ENCODE measurements at places on chromosomes 16 and 17. TPM values are rescaled to one million over a fixed set of nuclear protein-coding genes. Genes with fewer than 3 reads are reported as not detected.

Gene NGFR
- polyA plus RNA-seq, result 8.2 TPM

Gene GPRC5C
- 133 TPM for polyA plus RNA-seq

Gene KRT31
- polyA plus RNA-seq, result not detected

Gene SMTNL2
- 67.4 TPM for polyA plus RNA-seq

Gene APOBR
- polyA plus RNA-seq, result 0.68 TPM

Gene ARL5C
- 0.34 TPM for polyA plus RNA-seq

Gene CCL17
- polyA plus RNA-seq, result not detected

Gene TEX19
- polyA plus RNA-seq, result 0.06 TPM

Gene VAT1L
- polyA plus RNA-seq, result 6.4 TPM

Gene SGCA
- 1.7 TPM for polyA plus RNA-seq

Gene PIK3R6
- polyA plus RNA-seq, result 1.8 TPM

Gene CRISPLD2
- polyA plus RNA-seq, result 7.0 TPM

Gene SLC5A10
- 0.55 TPM for polyA plus RNA-seq

Gene PRSS33
- 0.26 TPM for polyA plus RNA-seq

Gene P2RX5
- 2.0 TPM for polyA plus RNA-seq

Gene WNT9B
- polyA plus RNA-seq, result 7.2 TPM

Gene PPP1R1B
- polyA plus RNA-seq, result 13.6 TPM

Gene PRRT2
- 15.4 TPM for polyA plus RNA-seq

Gene FAM171A2
- 42.7 TPM for polyA plus RNA-seq

Gene SCARF1
- polyA plus RNA-seq, result 7.3 TPM

Gene SCNN1B
- polyA plus RNA-seq, result 17.2 TPM

Gene PRM3
- polyA plus RNA-seq, result not detected

Gene PTX4
- not detected for polyA plus RNA-seq

Gene PRCD
- 2.7 TPM for polyA plus RNA-seq

Gene PRR35
- polyA plus RNA-seq, result 17.8 TPM

Gene EME1
- polyA plus RNA-seq, result 9.0 TPM

Gene PRAC2
- not detected for polyA plus RNA-seq

Gene TNFRSF13B
- polyA plus RNA-seq, result not detected

Gene MYADML2
- polyA plus RNA-seq, result 0.24 TPM

Gene DNASE1L2
- polyA plus RNA-seq, result 0.84 TPM

Gene NPW
- polyA plus RNA-seq, result 12.0 TPM

Gene SPOP
- 60.0 TPM for polyA plus RNA-seq

Gene SGSM2
- polyA plus RNA-seq, result 79.0 TPM

Gene CPHXL2
- polyA plus RNA-seq, result 0.22 TPM

Gene TMEM238L
- polyA plus RNA-seq, result 3.0 TPM

Gene CES1
- polyA plus RNA-seq, result 2.8 TPM

Gene ZNF385C
- 6.9 TPM for polyA plus RNA-seq

Gene PIPOX
- polyA plus RNA-seq, result 8.9 TPM

Gene KRTAP3-2
- not detected for polyA plus RNA-seq

Gene TBC1D16
- polyA plus RNA-seq, result 36.6 TPM

Gene NOG
- 1.1 TPM for polyA plus RNA-seq

Gene GCSH
- polyA plus RNA-seq, result 74.0 TPM

Gene NXN
- polyA plus RNA-seq, result 37.8 TPM
